NCI-H1436 (cell line): ENCODE measurements at places on chromosomes 1 and 21.

- DNase-seq, result no peak
Observed at GRCh38 chr1:34631126-34631525, 123.7 kb upstream of the GJB5 start.

DNA sequence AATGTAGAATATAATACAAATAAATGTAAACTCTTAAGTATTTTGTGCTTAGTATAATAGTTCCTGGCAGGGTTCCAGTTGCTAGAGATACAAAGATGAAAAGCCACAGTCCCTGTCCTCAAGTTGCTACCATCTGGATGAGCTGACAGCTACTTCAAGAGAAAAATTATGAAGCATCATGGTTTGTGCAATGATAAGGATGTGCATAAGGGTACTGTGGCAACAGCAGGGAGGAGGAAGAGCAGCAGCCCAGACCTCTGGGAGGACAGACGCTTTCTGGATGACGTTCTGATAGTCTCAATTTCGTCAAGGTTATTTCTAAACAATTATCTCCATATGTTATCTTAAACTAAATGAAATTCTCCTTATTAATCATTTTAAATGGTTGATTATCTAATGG is 198.9 kb downstream of the NTNG1 start:
- DNase-seq, result no peak

DNA sequence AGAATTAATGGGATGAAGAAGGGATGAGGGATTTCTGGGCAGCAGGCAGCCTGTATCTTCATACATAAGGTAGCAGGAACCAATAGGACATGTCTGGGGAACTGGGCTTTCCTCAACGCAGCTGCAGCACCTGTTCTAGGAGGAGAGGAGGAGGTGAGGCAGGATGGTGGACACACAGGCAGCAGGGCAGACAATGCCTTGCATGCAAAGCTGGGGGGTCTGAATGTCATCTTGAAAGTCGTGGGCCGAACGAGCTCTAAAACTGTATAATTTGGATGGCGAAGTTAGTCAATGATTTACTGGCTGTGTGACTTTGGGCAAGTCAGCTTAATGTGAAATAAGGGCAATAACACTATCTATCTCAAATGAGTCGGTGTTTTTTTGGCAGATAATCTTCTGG is 124.4 kb downstream of the BEND5 start:
- no peak for DNase-seq

DNA sequence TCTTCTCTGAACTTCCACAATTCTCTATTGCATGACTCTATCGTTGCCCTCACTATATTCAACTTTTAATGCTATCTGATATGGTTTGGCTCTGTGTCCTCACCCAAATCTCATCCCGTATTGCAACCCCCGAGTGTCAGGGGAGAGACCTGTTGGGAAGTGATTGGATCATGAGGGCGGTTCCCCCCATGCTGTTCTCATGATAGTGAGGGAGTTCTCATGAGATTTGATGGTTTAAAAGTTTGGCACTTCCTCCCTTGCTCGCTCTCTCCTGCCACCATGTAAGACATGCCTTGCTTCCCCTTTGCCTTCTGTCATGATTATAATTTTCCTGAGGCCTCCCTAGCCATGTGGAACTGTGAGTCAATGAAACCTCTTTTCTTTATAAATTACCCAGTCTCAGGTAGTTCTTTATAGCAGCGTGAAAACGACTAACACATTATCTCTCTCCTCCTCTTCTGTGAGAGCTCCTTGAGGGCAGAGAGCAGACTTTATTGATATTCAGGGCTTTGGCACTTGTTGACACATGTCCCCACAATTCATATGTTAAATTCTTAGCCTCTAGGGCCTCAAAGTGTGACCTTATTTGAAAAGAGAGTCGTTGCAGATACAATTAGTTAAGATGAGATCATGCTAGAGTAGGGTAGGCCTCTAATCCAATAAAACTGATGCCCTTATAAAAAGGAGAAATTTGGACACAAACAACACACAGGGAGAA is 52.1 kb downstream of the ADCY10 start:
- DNase-seq, result no peak

DNA sequence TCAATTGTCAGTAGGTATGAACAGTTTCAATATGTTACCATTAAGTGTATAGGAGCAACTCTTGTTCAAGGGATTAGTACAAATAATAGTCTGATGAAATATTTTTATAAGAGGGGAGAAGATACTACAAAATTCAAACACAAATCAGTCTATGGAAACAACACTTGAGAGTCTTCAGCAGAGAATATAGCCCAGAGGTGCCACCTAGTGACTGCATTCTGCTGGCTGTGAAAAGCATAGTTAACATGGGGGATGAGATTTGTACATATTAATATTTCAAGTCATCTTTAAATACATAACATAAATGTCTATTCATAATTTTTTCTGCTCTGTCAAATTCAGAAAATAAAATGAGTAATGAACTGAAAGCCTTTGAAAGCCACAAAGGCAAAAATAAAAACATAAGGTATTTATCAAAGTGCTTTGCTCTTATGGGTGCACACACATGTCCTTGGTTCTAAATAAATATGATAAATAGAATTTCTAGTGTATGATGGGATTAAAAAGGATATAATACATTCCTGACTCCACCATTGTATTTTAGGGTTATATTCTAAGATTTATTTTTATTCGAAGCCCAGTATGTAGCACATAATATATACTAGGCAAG is 440.9 kb upstream of the ZRANB2 start:
- DNase-seq, result peak; percentile 35

GRCh38 chr1:33876970-33877650 is 13.2 kb downstream of the HMGB4 start:
- no peak for DNase-seq

GRCh38 chr1:210598135-210598652 is 269.5 kb downstream of the HHAT start:
- no peak for DNase-seq
